ENCODE measurements at places on chromosomes 4 and X.

- no peak for DNase-seq
Measured at GRCh38 chrX:118347131-118347530, 1.2 kb downstream of the WDR44 start.

DNA sequence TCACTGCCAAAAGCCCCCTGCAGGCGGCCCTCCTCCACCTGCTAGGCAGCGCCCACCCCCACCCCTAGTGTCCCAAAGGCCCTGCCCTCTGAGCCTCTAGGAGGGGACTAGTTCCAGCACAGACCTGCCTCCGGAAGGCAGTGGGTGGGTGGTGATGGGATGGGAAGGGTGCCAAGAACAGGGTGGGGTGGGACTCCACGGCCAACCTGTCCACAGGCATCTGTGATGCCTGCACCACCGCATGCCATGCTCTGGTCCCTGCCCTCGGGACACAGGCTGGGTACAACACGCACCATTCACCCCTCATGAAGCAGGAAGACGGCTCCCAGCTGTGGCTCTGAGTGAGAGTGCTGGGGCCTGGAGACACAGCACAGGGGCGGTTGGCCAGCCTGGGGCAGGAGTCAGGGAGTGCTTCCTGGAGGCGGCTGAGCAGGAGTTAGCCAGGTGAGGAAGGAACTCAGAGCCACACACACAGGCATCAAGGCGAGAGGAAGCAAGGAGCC, 243.1 kb upstream of the PSAPL1 start:
- no peak for DNase-seq

- no peak for DNase-seq
Measured at GRCh38 chr4:89906316-89906715, 11.7 kb downstream of the MMRN1 start.

DNA sequence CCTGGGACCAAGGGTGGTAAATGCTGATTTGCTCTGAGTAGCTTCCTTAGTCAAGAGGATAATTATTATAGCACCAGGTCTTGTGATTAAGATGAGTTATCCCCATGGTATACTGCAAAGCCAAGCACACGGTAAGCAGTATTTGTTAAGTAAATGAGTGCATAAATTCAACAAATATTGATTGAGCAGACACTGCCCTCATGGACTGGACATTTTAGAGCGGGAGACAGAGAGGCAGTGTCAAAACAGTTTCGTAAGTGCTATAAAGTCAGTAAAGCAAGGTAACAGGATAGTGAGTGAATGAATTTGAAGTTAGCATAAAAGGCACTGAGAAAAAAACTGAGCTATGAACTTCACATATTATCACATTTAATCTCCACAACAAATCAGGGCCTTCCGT, 13.9 kb downstream of the PHF8 start:
- DNase-seq: no peak

DNA sequence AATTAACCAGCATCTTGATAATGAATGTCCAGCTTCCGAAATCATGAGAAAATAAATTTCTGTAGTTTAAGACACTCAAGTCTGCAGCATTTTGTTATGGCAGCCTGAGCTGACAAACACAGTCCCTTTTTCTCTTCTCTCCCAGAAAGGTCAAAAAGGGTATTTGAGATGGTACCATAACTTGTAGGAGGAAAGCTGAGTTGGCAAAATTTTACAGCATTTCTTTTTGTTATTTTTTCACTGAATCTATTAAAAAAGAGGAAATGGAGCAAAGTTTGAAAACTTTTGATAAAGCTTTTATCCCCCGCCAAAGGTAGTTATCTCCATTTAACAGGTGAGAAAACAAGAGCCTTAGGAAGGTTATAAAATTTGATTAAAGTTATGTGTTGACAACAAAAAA, 367.6 kb upstream of the TECRL start:
- no peak for DNase-seq

Data from GM12892 (cell line).